ENCODE measurements at places on chromosomes 2 and 18. TPM values are rescaled to one million over a fixed set of nuclear protein-coding genes. Genes with fewer than 3 reads are reported as not detected.

CNDP1 gene
- total RNA-seq = not detected

SERPINB8 gene
- total RNA-seq = 11.2 TPM

CFC1 gene
- not detected for total RNA-seq

ZDBF2 gene
- 15.6 TPM for total RNA-seq

DNAJC5G gene
- not detected for total RNA-seq

DLX2 gene
- not detected for total RNA-seq

PGAP1 gene
- total RNA-seq = 63.6 TPM

DNAH7 gene
- not detected for total RNA-seq

CXCR4 gene
- total RNA-seq = 212 TPM

SERPINB4 gene
- not detected for total RNA-seq

CAPN14 gene
- 0.35 TPM for total RNA-seq

OSR1 gene
- total RNA-seq = not detected

SCN7A gene
- total RNA-seq = not detected

IL1B gene
- 0.48 TPM for total RNA-seq

SLC9A4 gene
- total RNA-seq = 0.10 TPM

XRCC5 gene
- 302 TPM for total RNA-seq

BARD1 gene
- total RNA-seq = 43.7 TPM

TRIM54 gene
- not detected for total RNA-seq

RAB27B gene
- total RNA-seq = 5.0 TPM

DPYSL5 gene
- not detected for total RNA-seq

TRAPPC8 gene
- 42.7 TPM for total RNA-seq

C2orf80 gene
- not detected for total RNA-seq

ZNF385B gene
- total RNA-seq = not detected

HDHD2 gene
- 35.2 TPM for total RNA-seq

PLEKHH2 gene
- 0.48 TPM for total RNA-seq

ANKRD30BL gene
- not detected for total RNA-seq

ALK gene
- not detected for total RNA-seq

LYPD1 gene
- total RNA-seq = not detected

TWIST2 gene
- total RNA-seq = not detected

OSBPL6 gene
- 0.78 TPM for total RNA-seq

G6PC2 gene
- total RNA-seq = not detected

MFSD2B gene
- not detected for total RNA-seq

TRIB2 gene
- 68.3 TPM for total RNA-seq

L3MBTL4 gene
- total RNA-seq = not detected

MC5R gene
- total RNA-seq = not detected

LRP1B gene
- total RNA-seq = not detected

KCNJ3 gene
- total RNA-seq = not detected

ARHGEF33 gene
- total RNA-seq = not detected

TACR1 gene
- not detected for total RNA-seq

RAX gene
- not detected for total RNA-seq

CACNB4 gene
- total RNA-seq = 0.28 TPM

MAP3K19 gene
- not detected for total RNA-seq

STARD6 gene
- total RNA-seq = not detected

LINC00305 gene
- total RNA-seq = not detected

SPATA3 gene
- not detected for total RNA-seq

GLI2 gene
- total RNA-seq = 0.75 TPM

CFAP65 gene
- not detected for total RNA-seq

RGPD3 gene
- total RNA-seq = 0.05 TPM

AQP4 gene
- not detected for total RNA-seq

UCN gene
- total RNA-seq = 2.2 TPM

UGT1A8 gene
- total RNA-seq = not detected

SDC1 gene
- total RNA-seq = 0.33 TPM

NGEF gene
- total RNA-seq = 0.58 TPM

TCF23 gene
- not detected for total RNA-seq

CNPPD1 gene
- 68.7 TPM for total RNA-seq

MAPK4 gene
- not detected for total RNA-seq

CDH20 gene
- not detected for total RNA-seq

Data from activated CD4-positive, alpha-beta memory T cell treated with anti-CD3 and anti-CD28 coated beads, Interleukin-2, amount 10 ng/mL, durations not matched to agents 7 days and 5 days (primary cell).